ENCODE measurements at places on chromosomes 2 and 18.

- DNase-seq, result no peak
Measured at GRCh38 chr18:857986-858385, 45.9 kb upstream of the YES1 start.

GRCh38 chr2:169131587-169132512 is 62.5 kb downstream of the DHRS9 start:
- DNase-seq, result no peak

DNA sequence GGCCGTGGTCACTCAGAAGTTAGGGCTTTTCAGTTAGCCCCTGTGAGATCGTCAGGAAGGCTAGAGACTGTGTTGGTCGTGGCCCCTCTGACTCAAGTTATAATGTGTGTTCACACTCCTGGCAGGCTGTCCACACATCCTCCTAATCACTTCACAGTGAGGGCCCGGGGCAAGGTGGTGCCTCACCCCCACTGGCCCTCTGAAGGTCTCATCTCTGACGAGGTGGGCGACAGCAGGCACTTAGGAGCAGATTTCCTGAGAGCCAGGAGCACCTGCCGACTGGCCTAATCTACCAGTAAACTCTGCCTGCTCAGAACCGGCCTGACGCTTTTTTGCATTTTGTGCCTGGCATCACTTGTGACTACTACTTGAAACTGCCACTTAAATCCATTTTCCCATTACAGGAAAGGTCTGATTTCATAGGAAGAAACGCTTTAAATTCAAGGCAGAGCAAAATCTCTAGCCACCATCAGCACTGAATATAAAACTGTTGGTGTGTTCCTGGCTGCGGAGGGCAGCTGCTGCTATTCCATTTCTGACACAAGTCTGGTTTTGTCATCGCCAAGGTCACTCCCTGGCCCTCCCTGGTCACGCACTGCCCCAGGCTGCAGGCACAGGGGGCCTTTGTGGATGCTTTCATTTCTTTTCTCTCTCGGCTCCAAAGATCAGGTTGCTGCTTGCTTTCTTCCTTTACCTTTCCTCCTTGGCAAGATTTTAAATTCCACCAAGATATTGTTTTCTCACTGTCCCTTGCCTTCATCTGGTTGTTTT is 48.0 kb downstream of the RAB12 start:
- no peak for DNase-seq

- peak; percentile 90 for DNase-seq
Measured at GRCh38 chr2:222709191-222709891, 37.9 kb downstream of the MOGAT1 start.

- no peak for DNase-seq
Measured at GRCh38 chr18:45106331-45106774, 425.7 kb downstream of the SETBP1 start.

DNA sequence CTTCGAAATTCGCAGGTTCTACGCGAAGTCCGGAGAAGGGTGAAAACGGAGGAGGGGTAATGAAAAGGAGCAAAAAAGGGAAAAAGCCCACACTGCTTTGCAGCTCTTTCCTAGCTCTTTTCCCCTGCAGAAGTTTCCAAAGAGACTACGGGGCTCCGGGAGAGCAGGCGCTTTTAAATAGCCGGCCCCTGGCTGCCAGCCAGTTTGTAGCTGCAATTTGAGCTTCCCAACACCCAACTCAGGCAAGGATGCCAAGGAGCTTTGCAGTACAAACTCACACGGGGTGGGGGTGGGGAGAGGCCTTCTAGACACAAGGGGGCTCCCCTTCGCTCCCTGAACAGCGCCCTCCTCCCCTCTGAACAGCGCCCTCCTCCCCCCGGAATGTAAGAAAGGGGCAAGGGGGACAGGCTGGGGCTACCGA is at the start of gene IGFBP5:
TSS of gene IGFBP5 (minus strand) at position 149 of the 421 bp plus-strand sequence. CDS start 774 bp downstream, outside the sequence.
- DNase-seq, result peak; percentile 84

GRCh38 chr2:42931146-42931817 is 138.9 kb upstream of the HAAO start:
- DNase-seq, result no peak
